ENCODE measurements at places on chromosomes 1 and 21. TPM values are rescaled to one million over a fixed set of nuclear protein-coding genes. Genes with fewer than 3 reads are reported as not detected.

The CD1D gene
- total RNA-seq, result not detected

DNA sequence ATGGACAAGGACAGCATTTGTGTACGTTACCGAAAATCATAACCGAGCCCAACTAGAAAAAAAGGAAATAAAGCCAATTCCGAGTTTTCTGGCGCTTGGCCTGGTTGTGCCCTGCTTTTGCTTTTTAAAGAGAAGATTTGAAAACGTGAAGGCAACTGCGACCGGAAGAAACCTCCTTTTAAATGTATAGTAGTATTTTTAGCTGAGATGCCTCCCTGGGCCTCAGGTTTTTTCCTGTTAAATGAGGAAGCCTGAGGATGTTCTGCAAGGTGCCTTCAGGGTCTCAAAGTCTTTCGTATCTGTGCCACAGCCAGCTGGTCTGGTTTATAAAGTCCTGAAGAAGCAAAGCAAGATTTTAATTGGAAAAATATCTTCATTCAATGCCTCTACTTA lies 371 bp upstream of the ODF2L start:
- DNase-seq, result no peak

DNA sequence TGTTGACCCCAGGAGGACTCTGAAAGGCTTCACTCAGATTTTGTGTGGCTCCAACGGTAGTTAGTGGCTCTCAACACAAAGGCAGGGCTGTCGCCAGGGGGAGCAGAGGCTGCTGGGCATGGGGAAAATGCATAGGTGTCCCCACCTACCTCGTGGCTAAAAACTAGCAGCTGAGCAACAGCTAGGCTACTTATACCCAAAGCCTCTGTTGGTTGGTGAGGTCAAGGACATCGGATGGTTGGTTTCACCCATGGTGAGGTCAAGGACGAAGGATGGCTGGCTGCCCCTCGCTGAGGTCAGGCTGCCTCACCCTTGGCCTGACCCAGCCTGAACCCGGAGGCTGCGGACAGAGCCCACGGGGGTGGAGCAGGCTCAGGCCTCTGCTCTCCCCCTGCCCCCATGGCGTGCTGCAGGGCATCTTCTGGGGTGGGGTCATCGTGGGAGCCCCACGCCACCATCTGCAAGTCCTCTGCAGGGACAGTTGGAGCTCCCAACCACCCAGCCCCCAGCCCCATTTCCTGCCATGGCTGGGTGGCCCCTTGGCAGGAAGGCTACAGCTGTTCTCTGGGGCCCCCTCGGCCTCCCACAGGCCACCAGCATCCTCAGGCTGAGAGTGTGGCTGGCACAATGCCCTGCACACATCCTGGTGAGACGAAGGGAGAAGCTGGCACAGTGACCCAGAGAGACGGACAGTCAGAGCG lies 8.5 kb upstream of the GNB1 start:
- peak; percentile 48 for DNase-seq

The PITHD1 gene
- total RNA-seq, result 67.9 TPM

DNA sequence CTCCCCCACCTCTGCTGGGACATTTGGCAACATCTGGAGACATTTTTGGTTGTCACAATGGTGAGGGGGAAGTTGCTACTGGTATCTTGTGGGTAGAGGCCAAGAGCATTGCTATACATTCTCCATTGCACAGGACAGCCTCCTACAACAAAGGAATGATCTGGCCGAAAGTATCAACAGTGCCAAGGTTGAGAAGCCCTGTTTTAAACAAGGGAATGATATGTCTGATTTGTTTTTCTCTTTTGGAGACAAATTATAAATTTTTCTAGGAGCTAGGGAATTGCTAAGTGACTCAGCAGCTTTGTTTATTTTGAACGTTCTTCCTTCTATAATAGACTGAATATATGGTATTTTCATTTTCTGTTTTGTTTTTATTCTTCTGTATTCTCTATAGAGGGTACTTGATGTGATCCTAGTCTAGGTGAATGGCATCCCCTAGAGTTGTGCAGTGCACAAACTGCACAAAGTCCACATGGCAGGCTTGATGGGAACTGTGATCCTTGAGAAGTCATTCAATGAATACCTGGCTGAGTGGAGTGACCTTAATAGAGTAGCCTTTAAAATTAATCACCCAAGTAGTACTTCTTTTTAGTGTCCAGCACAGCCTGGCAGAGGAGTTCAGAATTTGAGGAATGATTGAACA lies 288.6 kb upstream of the USP24 start:
- DNase-seq, result no peak

DNA sequence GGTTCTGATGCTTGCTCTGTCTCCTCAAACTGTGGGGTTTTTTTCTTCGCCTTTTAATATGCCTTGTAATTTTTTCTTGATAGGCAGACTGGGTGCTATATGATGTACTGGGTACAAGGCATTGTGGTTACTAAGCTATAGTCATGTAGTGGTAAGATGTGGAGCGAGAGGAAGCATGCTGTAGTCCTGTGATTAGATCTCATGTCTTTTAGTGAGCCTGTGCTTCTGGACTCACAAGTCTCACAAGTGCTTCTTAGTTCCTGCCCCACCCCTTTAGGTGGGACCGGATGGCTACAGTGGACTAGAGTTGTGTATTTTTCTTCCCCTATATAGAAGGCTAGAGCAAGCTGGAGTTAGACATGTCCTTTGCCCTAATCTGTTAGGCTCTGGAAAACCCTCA lies 178.7 kb downstream of the DNM3 start:
- DNase-seq, result no peak

The TMEM81 gene
- total RNA-seq, result 2.3 TPM

The GJA4 gene
- total RNA-seq, result not detected

DNA sequence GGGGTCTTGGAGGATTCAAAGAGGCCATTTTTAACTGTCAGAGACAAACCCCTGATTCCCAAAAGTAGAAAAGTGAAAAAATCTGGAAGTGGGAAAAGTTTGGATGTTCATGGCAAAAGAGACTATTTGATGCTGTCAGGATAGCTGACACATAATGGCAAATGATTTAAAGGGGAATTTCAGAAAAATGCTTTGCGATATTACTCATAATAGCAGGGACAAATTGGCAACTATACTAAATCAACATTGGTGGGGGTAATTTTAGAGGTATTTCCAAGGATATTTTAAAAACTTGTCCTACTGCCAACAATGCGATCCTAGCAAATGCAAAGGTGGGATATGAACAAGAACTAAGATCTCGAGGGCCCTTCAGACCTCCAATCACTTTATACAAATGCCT lies 5.3 kb upstream of the GSTM4 start:
- no peak for DNase-seq

GRCh38 chr1:7490576-7490975 lies 280.5 kb upstream of the VAMP3 start:
- no peak for DNase-seq

DNA sequence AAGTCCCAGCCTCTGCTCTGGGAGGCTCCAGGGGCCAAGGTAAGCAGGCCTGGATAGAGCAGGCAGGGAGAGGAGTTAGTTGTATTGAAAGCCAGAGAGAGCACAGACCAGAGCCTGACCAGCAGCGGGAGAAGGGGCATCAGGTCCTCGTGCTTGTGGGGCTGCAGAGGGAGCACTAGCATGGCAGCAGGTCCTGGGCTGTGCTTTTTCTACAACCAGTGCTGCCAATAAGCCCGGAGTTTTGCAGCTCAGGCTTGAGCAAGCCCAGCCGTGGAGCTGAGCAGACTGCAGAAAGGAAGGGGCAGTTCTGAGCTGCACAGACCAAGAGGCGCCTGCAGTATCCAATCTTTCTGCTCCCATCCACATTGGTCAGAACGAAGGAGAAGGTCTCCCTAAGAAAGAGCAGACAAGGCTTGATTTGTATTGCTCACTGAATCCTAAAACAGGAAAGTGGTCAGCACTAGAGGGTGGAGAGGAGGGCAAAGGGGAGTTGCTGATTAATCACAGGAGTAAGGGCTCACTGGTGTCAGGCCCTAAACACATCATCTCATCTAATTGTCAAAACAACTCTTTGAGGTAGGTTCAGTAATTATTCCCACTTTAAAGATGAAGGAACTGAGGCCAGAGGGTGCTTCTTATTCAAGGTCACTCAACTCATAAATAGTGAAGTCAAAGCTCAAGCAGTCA lies 2.7 kb downstream of the DENND2D start:
- DNase-seq, result peak; percentile 76

GRCh38 chr1:19582318-19582717 lies 61.8 kb upstream of the NBL1 start:
- peak; percentile 82 for DNase-seq

DNA sequence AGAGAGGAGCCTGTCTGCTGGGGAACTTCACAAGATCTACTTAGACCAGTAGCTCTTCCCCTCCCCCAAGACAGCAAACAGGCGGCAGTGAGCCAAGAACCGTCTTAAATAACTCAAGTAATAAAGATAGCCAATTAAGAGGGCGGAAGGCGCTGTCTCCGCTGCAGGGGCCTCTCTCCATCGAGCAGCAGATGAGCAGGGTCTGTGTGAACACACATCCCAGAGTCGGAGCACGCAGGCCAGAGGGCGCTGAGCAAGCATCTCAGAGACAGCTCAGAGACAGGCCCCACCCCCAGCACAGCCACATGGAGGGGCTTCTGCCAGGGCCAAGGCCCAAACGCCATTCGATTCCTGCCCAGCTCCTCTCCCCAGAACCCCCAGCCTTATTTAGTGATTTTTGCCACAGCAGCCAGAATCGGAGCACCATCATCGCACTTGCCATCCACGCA lies 11.1 kb downstream of the IFFO2 start:
- no peak for DNase-seq

The ADAM30 gene
- total RNA-seq, result not detected

DNA sequence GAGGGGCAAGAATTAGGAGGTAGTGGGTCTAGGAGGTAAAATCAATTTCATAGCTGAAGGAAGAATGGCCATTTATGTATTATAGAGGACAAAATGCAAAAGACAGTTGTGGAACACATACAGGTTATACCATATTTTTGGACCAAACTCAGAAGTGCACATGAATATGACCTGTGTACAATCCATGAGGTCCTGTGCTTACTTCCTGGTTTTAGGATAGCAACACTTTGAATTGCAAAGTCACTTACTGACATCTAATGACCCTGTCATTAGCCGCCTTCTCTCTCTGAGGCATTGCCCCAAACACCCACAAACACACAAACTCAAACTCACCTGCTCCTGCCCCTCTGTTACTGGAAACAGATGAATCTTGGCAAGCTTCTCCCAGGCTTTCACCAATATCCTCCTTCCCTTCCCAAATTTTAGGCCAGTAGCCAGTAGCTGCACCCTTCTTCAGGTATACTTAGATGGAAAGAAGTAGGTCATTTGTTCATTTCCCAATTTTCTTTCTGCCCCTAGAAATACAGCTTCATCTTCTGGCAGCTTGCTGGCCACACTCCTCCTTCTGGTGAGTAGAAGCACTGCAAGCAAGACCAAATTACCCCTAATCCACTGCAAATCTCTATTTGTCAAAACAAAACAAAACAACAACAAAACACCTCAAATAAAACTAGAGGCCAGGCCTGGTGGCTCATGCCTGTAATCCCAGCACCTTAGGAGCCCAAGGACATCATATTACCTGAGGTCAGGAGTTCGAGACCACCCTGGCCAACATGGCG lies 13.7 kb upstream of the RPL5 start:
- DNase-seq, result peak; percentile 33

DNA sequence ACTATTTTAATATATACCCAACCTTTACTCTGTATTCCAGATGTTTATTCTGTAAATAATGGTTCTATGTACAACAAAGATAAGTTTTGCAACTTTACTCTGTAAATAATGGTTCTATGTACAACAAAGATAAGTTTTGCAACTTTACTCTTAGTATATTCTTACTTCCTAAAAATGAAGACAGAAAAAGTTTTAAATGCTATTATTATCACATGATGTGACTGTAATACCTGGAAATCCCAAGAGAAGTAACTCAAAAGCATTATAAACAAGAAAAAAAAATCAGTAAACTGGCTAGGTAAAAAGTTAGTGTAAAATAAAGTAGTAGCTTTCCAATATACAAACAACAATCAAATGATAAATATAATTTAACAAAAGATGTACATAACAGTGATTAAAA lies 18.5 kb upstream of the EXO1 start:
- no peak for DNase-seq

The LCE1B gene
- not detected for total RNA-seq

- DNase-seq, result no peak
These were observed 411.9 kb downstream of the ZP4 start for GRCh38 chr1:237478842-237479241.

GRCh38 chr1:164562947-164563520 lies 4.0 kb downstream of the PBX1 start:
- no peak for DNase-seq

DNA sequence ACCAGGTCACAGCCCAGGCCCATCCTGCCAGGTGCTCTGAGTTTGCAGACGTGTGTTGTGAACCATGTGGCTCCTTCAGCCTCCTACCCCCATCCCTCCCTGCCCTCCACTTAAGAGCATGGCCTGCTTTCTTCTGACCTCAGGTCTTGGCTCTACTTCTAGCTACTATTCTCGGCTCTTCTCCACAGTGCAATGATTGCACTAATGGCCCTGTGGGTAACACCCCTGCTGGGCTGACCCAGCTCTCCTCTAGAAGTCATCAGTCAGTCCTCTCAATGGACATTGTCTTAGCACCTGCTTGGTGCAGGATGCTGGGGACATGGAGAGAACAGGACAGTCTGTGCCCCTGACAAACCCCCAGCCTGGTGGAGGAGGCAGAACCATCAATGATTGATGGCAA lies 22.2 kb upstream of the IFFO2 start:
- DNase-seq, result no peak

The PSRC1 gene
- 38.2 TPM for total RNA-seq

The HTR6 gene
- not detected for total RNA-seq

GRCh38 chr1:32241001-32241763 lies 5.8 kb upstream of the FAM167B start:
- peak; percentile 50 for DNase-seq

The IFNAR2 gene
- total RNA-seq, result 54.6 TPM

- DNase-seq, result no peak
These were observed 3.9 kb downstream of the SELENBP1 start for GRCh38 chr1:151368393-151369301.

The HSD11B1 gene
- not detected for total RNA-seq

DNA sequence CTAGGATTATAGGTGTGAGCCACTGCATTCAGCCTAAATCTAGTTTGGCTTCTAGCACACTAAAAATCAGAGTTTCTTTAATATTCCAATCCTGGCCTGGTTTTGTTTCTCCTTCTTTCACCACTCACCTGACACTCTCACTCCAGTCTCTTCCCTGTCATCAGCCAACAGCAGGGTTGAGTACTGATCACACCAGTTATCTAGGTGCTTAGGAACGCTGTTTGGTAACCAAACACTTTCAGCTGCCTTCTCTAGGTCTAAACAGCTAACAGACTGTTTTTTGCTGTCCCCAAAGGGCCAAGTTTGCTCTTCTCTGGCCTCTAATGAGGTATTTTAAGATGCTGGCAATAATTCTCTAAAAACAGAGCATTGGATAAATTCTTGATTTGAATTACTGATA lies 17.7 kb upstream of the FRRS1 start:
- no peak for DNase-seq
